ENCODE measurements at places on chromosomes 6 and 20.

DNA sequence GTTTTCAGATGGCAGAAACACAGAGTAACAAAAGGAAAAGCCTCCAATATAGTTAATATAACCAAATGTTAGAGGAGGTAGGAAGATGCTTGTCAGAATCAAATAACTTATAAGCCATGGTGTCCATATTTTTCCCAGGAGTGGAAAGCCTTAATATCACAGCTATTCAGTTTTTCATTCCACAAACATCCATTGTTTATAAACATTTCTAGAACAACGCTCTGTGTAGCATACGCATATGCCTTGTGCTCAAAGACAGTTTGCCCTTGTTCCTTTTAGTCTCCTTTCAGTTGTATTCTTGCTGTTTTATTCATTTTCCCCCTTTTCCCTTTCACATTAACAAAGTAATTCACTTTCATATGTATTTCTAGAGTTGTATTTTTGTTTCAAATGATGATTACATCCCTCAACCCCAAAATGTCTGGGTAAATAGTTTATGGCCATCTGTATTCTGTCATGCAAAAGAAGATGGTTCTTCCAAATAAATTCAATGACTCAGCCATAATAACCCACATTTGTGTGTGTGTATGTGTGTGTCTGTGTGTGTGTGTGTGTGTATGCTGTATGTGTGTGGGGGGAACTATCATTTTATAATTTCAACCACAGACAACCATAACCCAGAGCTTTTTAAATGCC lies 455.7 kb upstream of the SOX4 start:
- DNase-seq, result no peak

- peak; percentile 78 for DNase-seq
Observed at GRCh38 chr20:34872622-34873224, at the start of gene GGT7. TSS of gene GGT7 (minus strand) at chr20:34872856. CDS start at chr20:34872815, 41 bp downstream.

GRCh38 chr20:3545401-3545925 lies 74.6 kb downstream of the ATRN start:
- no peak for DNase-seq

GRCh38 chr20:16441546-16442164 lies 131.6 kb downstream of the KIF16B start:
- DNase-seq, result no peak

Data from stimulated activated CD4-positive, alpha-beta T cell treated with anti-CD3 and anti-CD28 coated beads, Interleukin-15, amount 100 ng/mL, for 1 hour (primary cell).